ENCODE measurements at places on chromosomes 2 and 18.

DNA sequence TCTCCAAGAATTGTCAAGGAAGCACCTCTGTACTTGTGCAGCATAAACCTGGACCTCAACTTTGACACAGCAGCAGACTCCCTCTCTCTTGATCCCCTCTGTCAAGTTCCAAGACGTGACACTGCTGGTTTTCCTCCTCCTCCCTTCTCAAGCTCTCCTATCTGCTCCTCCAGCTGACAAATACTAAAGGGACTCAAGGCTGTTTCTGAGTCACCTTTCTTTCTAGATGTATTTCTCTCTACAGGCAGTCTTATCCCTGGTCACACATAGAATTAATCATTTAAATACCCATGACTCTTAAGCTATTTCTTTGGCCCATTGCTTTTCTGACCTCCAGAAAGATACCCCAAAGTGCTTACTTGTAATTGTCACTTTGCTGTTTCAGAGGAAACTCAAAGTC is 53.5 kb downstream of the SEPTIN10 start:
- no peak for DNase-seq

- no peak for DNase-seq
These were observed 132.1 kb downstream of the MSH2 start for GRCh38 chr2:47535073-47535472.

GRCh38 chr2:143218621-143219020 is 89.4 kb downstream of the ARHGAP15 start:
- no peak for DNase-seq

GRCh38 chr2:203718087-203718486 is 11.6 kb downstream of the CD28 start:
- no peak for DNase-seq

GRCh38 chr2:105654474-105655004 is 90.2 kb upstream of the NCK2 start:
- DNase-seq: no peak

- DNase-seq: no peak
These were observed 466.7 kb downstream of the TNS1 start for GRCh38 chr2:217535957-217536708.

- no peak for DNase-seq
These were observed 40.8 kb downstream of the SCRN3 start for GRCh38 chr2:174436351-174436750.

DNA sequence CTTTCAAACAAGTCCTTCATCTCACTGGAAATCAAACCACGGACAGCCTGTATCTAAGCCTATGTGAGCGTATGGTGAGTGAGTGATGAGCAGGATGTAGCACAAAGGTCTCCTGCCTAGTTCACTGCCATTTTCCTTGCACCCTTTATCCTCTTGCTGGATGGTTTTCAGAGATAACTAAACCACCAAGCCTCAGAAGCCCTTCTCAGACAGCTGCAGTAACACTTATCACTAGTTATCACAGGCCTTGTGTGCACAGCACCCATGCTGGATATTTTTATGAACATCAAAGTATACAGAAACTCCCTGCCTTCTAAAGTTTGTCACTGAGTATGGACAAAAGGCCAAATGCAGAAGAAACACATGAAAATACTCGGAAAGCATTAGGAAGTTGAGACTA is 69.5 kb downstream of the C1D start:
- no peak for DNase-seq
